ENCODE measurements at places on chromosomes 2 and 18.

DNA sequence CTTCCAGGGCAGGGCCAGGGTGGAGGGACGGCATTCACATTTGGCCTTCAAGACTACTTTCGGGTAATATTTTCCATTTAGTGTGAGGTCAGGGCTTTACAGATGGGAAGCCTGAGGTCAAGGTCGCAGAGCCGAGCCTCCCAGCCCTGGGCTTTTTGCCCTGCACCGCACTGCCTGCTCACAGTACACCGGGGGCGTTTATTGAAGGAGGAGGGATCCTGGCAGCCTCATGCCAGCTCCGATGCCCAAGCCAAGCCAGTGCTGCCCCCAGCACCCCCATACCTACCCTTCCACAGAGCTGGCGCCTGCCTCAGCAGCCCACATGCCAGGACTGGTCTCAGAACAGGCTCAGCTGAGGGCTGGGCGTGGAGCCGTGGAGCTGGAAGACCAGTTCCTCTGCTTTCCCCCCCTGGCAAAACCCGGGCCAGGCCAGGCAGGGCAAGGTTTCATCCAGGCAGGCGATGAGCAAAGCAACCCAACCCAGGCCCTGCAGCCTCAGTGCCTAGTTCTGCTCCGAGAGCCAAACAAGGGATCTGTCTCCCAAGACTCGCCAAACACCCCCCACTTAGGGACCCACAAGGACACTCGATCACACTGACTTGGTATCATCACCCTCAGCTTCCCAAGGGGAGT lies 11.9 kb downstream of the SDC1 start:
- no peak overlapping the region for H3K4me3 ChIP-seq
- H3K4me1 ChIP-seq, result no peaks in the 10 kb centered on the region
- H3K27ac ChIP-seq, result no peak overlapping the region
- no peak for DNase-seq

DNA sequence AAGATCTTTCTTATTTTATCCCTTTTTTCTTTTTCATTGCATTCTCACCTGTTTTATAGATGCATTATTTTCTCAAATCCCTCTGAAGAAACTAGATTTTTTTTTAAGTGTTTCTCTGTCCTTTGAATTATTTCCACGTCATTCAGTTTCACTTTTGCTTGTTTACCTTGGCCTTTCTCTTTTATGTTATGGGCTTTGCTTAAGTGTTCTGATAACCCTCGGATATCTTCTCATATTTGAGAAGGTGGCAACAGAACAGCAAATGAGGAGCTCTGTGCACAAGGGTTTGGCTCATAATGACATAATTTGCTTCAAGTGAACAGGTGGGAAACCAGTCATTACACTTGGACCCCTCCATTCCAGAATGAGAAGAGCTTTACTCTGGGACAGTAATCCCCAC lies 111.9 kb downstream of the C1D start:
- no peaks in the 10 kb centered on the region for H3K36me3 ChIP-seq
- H3K27me3 ChIP-seq, result no peaks in the 10 kb centered on the region
- H3K4me1 ChIP-seq, result no peaks in the 10 kb centered on the region
- H3K27ac ChIP-seq, result no peak overlapping the region

DNA sequence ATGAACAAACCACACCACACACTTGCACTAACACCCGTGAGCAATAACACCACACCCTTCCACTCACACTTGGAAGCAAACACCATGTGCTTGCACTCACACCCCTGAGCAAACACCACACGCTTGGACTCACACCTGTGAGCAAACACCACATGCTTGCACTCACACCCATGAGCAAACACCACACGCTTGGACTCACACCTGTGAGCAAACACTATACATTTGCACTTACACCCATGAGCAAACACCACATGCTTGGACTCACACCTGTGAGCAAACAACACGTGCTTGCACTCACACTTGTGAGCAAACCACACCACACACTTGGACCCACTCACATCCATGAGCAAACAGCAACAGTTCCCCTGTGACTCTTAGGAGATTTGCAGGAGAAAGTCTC lies 24.4 kb downstream of the SNTG2 start:
- DNase-seq, result no peak
- H3K36me3 ChIP-seq, result no peaks in the 10 kb centered on the region
- H3K4me3 ChIP-seq, result no peak overlapping the region
- H3K4me1 ChIP-seq, result no peaks in the 10 kb centered on the region
- no peak overlapping the region for H3K27ac ChIP-seq

- H3K27me3 ChIP-seq, result no peaks in the 10 kb centered on the region
- no peaks in the 10 kb centered on the region for H3K4me1 ChIP-seq
- DNase-seq, result no peak
- H3K4me3 ChIP-seq, result no peak overlapping the region
These were observed 321.0 kb upstream of the NRP2 start for GRCh38 chr2:205361272-205361671.

- H3K4me3 ChIP-seq, result no peak overlapping the region
- no peaks in the 10 kb centered on the region for H3K36me3 ChIP-seq
- H3K4me1 ChIP-seq, result no peaks in the 10 kb centered on the region
- H3K27me3 ChIP-seq, result peaks cover 21% of the 10 kb centered on the region
- no peak for DNase-seq
- no peak overlapping the region for H3K27ac ChIP-seq
These were observed 19.3 kb downstream of the GPR55 start for GRCh38 chr2:230905448-230906421.

DNA sequence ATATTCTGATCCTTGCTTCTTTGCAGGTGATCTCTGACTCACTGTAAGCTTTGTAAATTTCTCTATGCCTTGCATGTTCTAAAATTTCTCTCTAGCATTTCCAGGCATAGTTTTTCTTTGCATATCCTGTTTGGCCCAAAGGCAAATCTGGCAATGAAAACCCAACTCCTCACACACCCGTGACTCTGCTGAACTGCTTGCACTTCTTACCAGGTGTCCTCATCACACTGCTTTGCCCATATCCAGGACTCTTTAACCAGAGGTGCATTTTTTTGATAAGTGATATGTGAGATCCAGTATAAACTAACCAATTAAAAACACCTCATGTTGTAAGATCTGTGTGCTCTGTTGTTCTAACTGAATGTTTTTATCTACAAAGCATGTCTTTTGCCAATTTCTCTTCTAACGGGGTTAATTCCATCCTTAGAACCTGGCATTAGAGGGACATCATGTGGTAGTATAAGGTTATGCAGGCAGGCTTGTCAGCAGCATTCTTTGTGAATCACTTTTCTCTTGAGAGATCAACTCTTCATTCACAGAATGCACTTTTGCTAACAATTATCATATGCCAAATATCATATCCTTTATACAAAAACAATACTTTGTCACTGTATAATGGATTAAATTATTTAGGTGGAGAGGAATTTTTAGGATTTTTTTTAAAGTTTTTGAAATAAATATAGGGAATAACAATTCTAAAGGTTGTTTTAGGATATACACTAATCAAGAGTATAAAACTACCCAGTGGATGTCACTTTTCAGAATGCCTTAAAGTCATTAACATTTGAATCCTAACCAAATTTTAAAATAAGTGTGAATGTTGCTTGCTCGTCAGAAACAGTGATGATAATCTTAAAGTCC lies 20.8 kb upstream of the TMX3 start:
- no peak overlapping the region for H3K4me3 ChIP-seq
- H3K27ac ChIP-seq, result no peak overlapping the region
- H3K36me3 ChIP-seq, result no peaks in the 10 kb centered on the region
- H3K4me1 ChIP-seq, result peaks cover 3% of the 10 kb centered on the region
- DNase-seq, result no peak

- no peak overlapping the region for H3K27ac ChIP-seq
- no peaks in the 10 kb centered on the region for H3K27me3 ChIP-seq
- H3K36me3 ChIP-seq, result no peaks in the 10 kb centered on the region
- no peak for DNase-seq
- no peak overlapping the region for H3K4me3 ChIP-seq
- H3K4me1 ChIP-seq, result no peaks in the 10 kb centered on the region
These were observed 65.8 kb upstream of the CREB1 start for GRCh38 chr2:207464007-207464406.

GRCh38 chr2:154228566-154229280 lies 357.0 kb downstream of the GALNT13 start:
- H3K4me3 ChIP-seq, result no peak overlapping the region
- no peaks in the 10 kb centered on the region for H3K36me3 ChIP-seq
- H3K4me1 ChIP-seq, result no peaks in the 10 kb centered on the region
- no peak for DNase-seq

- H3K36me3 ChIP-seq, result peaks cover 13% of the 10 kb centered on the region
- no peak overlapping the region for H3K27ac ChIP-seq
- no peak for DNase-seq
- H3K27me3 ChIP-seq, result no peaks in the 10 kb centered on the region
- no peaks in the 10 kb centered on the region for H3K4me1 ChIP-seq
These were observed 167.3 kb downstream of the ASXL3 start for GRCh38 chr18:33745151-33745795.

GRCh38 chr2:191617575-191617974 lies 60.4 kb upstream of the NABP1 start:
- H3K27me3 ChIP-seq, result no peaks in the 10 kb centered on the region
- H3K36me3 ChIP-seq, result no peaks in the 10 kb centered on the region
- no peak overlapping the region for H3K4me3 ChIP-seq

DNA sequence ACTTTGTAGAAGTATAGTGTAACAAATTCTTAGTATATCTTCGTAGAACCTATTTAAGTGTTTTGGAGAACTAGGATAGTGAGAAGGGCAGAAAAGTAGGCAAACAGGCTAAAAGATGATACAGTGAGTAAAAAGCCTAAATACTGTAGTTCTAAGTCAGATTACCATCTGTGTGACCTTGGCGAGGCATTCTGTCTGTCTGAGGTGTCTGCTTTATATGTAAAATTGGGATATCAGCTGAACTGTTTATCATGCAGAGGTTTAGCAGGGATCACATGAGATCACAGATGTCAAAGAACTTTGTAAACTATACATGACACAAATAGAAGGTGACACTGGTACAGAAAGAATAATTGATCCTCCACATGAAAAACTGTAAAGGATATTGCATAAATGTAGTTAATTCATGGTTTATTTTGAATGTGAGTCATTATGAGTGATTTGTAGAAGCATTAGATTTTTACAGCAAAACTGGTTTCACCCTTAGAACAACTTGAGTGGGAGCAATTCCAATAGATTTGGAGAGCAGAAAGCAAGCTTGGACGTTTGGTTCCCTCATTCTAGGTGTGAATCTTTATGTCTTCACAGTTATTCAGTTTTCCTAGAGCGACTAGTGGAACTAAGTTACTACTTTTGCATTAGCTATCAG lies 41.9 kb downstream of the TAF1B start:
- H3K27ac ChIP-seq, result no peak overlapping the region
- no peak for DNase-seq
- H3K4me3 ChIP-seq, result no peak overlapping the region
- H3K4me1 ChIP-seq, result peaks cover 9% of the 10 kb centered on the region
- H3K36me3 ChIP-seq, result peaks cover 14% of the 10 kb centered on the region

- no peak overlapping the region for H3K27ac ChIP-seq
- DNase-seq, result no peak
- no peak overlapping the region for H3K4me3 ChIP-seq
- H3K36me3 ChIP-seq, result no peaks in the 10 kb centered on the region
- no peaks in the 10 kb centered on the region for H3K27me3 ChIP-seq
These were observed 50.4 kb upstream of the EPAS1 start for GRCh38 chr2:46246790-46247189.

- no peak overlapping the region for H3K27ac ChIP-seq
- H3K4me3 ChIP-seq, result no peak overlapping the region
- DNase-seq, result no peak
These were observed 13.5 kb downstream of the INPP4A start for GRCh38 chr2:98458207-98458606.

GRCh38 chr2:175181877-175182308 lies 383 bp upstream of the ATP5MC3 start:
- H3K27ac ChIP-seq, result peak overlapping the region; percentile 82
- peaks cover 20% of the 10 kb centered on the region for H3K36me3 ChIP-seq
- peaks cover 9% of the 10 kb centered on the region for H3K4me1 ChIP-seq
- no peaks in the 10 kb centered on the region for H3K27me3 ChIP-seq
- H3K4me3 ChIP-seq, result peak overlapping the region; percentile 75

- H3K36me3 ChIP-seq, result no peaks in the 10 kb centered on the region
- no peak for DNase-seq
- H3K4me3 ChIP-seq, result no peak overlapping the region
These were observed 4.1 kb upstream of the LPIN1 start for GRCh38 chr2:11742317-11742701.

DNA sequence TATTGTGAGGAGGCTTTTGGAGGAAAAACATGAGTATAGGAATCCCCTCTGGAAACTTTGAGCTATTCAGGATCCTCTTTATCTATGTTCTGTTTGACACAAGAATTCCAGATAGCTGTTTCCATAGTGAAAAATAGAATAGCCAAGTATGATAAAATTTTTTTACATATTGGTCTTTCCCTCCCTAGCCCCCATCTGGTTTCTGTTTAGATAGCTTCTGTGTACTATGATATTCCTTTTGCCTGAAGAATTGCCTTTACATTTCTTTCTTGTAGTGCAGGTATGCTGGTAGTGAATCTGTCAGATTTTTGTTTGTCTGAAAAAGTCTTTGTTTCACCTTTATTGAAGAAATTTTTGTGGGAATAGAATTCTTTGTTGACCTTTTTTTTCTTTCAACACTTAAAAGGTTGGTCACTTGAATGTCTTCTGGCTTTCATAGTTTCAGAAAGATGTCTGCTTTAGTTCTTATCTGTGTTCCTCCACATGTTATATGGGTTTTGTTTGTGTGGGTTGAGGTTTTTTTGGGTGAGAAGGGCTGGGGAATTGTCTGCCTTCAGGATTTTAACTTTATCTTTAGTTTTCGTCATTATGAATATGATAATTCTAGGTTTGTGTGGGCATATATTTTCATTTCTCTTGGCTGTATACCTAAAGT lies 29.9 kb upstream of the FBLN7 start:
- H3K27ac ChIP-seq, result no peak overlapping the region
- no peaks in the 10 kb centered on the region for H3K27me3 ChIP-seq
- H3K4me3 ChIP-seq, result no peak overlapping the region

- no peaks in the 10 kb centered on the region for H3K27me3 ChIP-seq
- no peak for DNase-seq
- no peak overlapping the region for H3K4me3 ChIP-seq
- H3K27ac ChIP-seq, result peak overlapping the region; percentile 11
- H3K36me3 ChIP-seq, result no peaks in the 10 kb centered on the region
These were observed 116.8 kb upstream of the PID1 start for GRCh38 chr2:229387866-229388265.

GRCh38 chr2:174485788-174486562 lies 854 bp downstream of the GPR155 start:
- H3K27me3 ChIP-seq, result no peaks in the 10 kb centered on the region
- peak overlapping the region; percentile 83 for H3K27ac ChIP-seq
- no peaks in the 10 kb centered on the region for H3K36me3 ChIP-seq
- no peak for DNase-seq
- peaks cover 3% of the 10 kb centered on the region for H3K4me1 ChIP-seq

DNA sequence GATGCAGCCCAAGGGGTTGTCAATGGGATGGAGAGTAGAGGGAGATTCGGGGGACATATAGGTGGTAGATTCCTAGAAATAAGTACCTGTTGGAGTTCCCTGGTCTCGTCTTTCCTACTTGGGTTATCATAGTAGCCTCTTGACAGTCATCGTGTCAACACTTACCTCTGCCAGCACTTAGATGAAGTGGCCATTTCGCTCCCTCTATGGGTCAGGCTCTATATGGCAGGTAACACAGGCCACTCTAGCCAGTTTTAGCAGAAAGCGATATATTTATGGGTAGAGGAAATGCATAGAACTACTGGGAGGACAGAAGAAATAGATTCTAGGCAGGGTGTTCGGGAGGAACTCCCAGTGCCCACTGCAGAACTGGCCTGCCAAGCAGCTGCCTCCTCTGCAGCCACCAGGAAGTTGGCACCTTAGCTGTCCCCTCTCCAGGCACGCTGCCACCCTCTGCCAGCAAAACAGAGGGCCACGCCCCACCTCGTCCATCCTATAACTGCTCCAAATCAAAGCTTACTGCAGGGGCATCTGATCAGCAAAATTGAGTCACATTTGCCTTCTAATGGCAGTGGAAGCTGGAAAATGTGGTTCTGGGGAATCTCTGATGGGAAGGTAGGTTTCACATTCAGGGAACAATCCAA lies 181.3 kb downstream of the INSIG2 start:
- no peaks in the 10 kb centered on the region for H3K4me1 ChIP-seq
- DNase-seq, result no peak
- H3K36me3 ChIP-seq, result no peaks in the 10 kb centered on the region
- no peak overlapping the region for H3K4me3 ChIP-seq

All from tibial artery (tissue), 4 donors.